ENCODE measurements at places on chromosomes 5 and 9.

DNA sequence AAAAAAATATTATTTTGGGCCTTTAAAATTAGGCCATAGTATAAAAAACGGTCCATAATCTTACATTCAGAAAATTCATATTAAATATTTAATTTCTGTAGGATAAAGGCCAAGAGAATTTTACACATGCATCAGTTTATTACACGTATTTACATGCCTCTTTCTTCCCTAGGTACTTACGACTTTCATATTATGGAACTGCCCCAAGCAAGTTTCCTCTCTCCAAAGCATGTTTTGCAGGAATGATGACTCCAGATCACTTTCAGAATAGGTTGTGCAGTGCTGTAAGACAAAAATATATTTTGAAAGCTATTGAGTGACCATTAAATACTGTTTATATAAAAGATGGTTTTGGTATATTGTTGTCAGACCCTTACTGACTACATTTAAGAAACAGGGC lies 61.8 kb downstream of the WDR36 start:
- no peak for DNase-seq

- no peak for DNase-seq
Observed at GRCh38 chr9:136521537-136521936, 24.3 kb downstream of the NOTCH1 start.

GRCh38 chr5:150130493-150130922 lies 25.1 kb downstream of the PDGFRB start:
- DNase-seq, result no peak

DNA sequence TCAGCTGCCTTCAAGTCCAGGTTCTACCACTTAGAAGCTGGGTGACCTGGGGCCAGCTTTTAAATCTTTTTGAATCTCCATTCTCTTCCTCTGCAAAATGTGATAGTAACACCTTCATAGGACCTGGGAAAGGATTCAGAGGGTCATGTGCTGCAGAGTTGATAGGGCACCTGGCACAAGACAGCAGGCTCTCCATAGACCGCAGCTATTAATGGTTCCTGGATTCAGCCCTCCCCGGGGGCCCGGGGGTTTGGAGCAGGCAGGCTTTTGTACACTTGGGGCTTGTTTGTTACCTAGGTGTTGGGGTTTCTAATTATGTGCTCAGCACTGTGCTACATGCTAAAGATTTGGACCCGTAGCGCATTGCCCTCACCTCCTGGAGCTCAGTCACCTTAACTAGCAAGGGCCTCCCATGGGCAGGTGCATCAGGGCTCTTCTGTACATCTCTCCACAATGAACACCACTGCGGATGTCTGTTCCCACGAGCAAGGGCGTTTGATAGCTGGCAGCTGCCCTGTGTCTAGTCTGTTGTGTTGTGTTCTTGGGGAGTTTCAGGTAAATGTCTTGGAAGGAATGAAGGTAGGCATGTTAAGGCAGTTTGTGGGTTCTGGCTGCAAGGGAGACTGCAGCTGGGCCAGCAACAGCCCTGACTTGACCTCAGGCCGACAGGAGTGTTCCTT lies 12.1 kb downstream of the PRRC2B start:
- DNase-seq, result no peak

GRCh38 chr5:95471942-95472341 lies 80.8 kb downstream of the FAM81B start:
- no peak for DNase-seq

DNA sequence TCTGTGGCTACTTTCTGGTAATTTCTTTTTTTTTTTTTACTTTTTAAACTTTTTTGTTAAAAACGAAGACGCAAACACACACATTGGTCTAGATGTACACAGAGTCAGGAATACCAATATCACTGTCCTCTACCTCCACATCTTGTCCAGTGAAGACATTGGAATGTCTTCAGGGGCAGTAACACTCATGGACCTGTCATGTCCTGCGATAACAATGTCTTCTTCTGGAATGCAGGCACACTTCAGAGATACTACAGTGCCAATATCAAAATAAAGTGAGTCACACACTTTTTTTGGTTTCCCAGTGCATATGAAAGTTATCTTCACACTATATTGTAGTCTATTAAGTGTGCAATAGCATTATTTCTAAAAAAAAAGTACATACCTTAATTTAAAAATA lies 175.9 kb downstream of the ARRDC3 start:
- DNase-seq, result no peak

DNA sequence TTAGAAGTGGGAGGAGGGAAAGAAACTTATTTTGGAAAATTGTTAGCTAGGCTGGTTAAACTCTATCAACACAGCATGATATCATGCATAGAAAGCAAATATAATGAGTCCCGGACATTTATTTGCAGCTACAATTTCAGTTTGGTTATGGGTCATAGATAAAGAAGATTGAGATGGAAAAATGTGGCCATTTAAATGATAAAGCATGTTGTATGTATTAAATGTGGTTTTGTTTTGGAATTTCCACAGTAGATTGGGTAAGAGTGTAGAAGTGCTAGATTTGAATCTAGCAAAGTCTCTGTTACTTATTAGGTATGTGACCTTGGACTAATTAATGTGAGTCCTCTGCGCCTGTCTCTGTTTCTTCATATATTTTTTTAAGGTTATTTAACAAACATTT lies 217.4 kb downstream of the KDM4C start:
- no peak for DNase-seq

- DNase-seq, result no peak
Observed at GRCh38 chr5:74209571-74209970, 431.0 kb downstream of the ENC1 start.

DNA sequence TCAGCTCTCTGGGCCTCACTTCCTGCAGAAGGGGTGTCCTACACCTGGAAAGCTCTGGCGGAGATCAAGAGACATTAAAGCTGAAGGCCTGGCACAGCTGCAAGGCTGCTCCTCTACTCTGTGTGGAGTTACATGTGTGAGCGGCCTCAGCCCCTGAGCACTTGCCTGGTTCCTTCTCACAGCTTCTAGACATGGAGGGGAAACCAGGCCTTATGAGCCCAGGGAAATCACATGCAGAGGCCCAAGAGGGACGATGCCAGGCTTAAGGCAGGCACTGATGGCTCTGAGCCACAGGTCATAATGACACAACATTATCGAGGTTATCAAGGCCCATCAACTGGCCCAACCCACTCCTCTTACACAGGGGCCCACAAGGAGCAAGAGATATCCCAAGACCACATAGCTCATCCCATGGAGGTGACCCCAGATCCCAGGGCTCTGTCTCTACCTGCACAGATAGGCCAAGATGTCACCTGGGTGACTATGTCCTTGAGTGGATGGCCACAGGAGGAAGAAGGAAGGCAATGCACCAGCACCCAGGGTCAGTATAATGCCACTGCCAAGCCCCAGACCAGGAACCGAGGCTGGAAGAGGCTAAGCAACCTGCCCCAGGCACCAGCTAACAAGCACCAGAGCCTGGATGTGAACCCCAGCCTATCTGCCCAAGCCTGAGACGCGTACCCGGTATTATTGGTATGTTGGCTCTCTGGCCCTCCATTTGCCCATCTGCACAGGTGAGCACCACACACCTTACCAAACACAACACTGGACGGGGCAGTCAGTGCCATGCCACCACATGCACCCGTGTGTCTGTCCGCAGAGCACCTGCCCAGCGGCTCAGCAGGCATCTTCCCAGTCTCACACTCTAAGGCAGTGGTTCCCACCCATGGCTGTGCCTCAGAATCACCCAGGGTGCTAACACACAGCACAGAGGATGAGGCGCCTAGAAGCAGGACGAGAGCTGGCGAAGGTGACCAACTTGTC lies 143.3 kb downstream of the GABBR2 start:
- DNase-seq, result no peak
